Activated CD4-positive, CD25-positive, alpha-beta regulatory T cell treated with anti-CD3 and anti-CD28 coated beads, Interleukin-2, amount 50 U/mL, for 16 hours (primary cell): ENCODE measurements at places on chromosomes 12 and 14.

DNA sequence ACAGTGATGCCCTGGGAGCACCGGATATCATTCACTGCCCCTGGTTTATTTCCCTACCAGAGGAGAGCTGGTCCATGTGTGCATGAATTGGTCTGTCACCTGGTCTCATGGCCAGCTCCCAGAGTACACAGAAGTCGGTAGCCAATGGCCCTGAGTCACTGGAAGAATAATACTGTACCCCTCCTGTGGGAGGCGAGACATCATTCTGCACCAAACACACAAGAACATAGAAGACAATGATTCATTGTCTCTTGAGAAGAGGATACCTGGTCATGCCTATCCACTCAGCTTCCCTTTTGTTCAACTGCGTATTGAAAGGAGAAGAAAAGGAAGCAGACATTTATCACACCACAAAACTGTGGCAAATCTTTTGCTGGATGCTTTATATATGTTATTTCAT, 216.2 kb downstream of the DPF3 start:
- no peak for DNase-seq

GRCh38 chr12:131511803-131512561, 198.9 kb upstream of the SFSWAP start:
- no peak for DNase-seq

- no peak for DNase-seq
Observed at GRCh38 chr14:85273099-85273677, 256.8 kb upstream of the FLRT2 start.

DNA sequence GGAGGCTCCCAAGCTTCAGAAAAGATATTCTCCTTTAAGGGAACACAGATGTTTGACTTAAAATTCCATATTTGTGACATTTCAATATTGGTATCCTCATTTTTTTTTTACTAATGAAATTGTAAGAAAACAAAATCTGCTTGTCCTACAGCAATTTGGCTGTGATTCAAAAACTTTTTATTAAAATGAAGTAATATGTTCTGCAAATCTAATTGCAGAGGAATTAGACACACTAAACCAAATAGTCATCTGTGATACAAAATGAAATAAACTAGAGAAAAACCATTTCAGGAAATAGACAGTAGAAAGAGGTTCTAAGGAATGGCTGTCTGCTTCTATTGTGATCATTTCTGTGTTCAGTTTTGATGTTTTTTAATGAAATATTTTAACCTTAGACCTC, 50.1 kb upstream of the HIF1A start:
- no peak for DNase-seq

- no peak for DNase-seq
Observed at GRCh38 chr12:76878099-76878898, 520 bp downstream of the CSRP2 start.

DNA sequence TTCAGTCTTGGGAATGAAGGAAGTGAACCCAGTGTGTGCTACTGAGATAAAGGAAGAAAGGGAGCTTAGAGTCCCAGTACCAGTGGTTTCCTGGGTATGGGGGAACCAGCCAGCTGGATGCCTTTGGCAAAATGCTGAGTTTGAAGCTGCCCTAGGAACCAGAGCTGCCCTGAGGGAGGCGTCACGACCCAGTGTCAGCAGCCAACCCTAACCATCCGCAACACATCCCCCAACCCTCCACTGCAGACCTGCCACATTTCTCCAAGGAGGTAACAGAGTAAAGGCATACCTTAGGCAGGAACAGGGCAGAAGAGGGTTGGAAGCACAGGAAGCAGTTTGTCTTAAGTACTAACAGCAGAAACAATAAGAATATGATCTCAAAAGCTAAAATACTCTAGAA, 28.6 kb downstream of the PRDM4 start:
- DNase-seq = no peak

GRCh38 chr12:93757792-93758694, 80.9 kb downstream of the CRADD start:
- DNase-seq = no peak

GRCh38 chr12:93146263-93146939, 217.3 kb upstream of the EEA1 start:
- no peak for DNase-seq

- DNase-seq = no peak
Observed at GRCh38 chr14:89681086-89682018, 264.3 kb upstream of the FOXN3 start.

DNA sequence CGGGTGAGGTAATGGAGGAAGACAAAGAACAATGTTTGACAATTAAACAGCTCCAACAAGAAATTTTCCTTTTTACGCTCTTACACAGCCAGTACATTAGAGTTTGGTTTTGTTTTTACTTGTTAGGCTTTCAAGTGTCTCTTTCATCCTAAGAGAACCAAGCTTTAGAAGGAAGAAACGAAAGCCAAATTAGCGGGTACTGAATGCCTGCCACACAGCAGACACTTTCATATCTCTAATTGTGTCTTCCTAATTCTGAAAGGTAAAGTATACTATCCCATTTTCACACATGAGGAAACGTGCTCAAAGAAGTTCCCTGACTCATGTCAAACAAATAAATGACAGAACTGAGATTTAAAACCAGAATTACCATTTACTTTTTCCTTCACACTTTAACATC, 65.0 kb downstream of the CDK17 start:
- no peak for DNase-seq

DNA sequence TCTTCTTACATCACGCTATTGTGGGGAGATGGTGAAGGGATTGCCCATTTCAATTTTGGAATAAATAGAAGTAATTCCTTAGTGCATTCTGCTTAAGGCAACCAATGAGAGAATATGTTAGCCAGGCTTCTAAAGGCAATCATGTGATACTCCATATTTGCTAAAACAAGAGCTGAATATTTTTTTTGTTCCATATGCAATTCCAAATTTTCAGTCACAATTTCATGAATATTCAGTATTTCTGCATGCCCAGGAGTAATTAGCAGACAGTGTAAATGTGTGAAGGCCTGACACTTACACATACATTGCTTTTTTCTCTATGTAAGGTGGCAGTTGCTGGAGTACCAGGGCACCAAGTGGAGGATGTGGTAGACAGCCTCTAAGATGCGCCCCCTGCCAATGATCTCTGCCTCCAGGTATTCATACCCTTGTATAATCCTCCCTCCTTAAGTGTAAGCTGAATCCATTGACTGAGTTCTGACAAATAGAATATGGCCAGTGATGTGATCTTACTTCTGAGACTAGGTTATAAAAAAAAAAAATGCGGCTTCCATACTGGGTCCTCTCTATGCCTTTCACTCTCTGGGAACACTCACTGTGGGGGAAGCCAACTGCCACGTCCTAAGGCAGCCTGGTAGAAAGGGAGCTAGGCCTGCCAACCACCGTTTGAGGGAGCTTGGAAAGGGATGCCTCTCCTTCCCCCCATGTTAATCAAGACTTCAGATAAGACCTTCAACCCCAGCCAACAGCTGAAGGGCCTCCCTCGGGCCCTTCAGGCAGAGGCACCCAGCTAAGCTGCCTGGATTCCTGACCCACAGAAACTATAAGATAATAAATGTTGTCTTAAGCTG, 62.7 kb upstream of the PTGR2 start:
- no peak for DNase-seq

DNA sequence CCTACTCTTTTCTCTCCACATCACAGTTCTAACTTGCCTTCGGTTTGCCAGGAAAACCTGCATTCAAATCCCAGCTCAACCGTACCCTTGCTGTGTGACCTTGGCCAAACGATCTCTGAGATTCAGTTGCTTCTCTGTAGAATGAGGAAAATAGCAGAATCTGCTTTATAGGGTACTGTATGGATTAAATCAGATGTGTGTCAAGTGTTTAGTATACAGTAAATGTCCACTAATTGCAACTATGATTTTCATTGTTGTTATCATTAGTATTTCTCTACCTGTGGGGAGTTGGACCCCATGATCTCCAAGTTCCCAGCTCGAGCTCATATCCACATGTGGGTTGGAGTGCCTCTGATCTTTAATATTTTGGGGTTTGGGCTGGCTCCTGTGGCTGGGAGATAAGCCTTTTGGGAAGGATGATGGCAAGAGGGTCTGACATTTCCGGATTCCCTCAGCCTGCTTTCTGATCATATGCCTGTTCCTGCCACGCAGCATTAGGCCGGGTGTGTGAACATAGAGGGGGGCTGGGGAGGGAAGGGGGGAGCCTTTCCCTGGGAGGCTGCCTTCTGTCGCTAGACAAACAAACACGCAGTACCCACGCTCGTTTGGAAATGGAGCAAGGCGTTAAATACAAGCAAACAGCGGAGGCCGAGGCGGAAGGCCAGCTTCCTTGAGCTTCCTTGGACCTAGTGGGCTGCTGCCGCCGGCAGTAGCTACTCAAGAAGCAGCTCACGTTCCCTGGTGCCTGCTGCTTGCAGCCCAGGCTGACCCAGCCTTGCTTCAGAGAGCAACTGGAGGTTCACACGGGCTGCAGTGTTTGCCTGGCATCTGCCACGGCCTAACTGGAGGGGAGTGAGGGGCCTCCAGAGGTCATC, 213.5 kb upstream of the LHX5 start:
- DNase-seq = no peak

GRCh38 chr12:124277394-124278241, 17.3 kb upstream of the RFLNA start:
- no peak for DNase-seq

GRCh38 chr12:30796891-30797371, 42.2 kb upstream of the CAPRIN2 start:
- no peak for DNase-seq

DNA sequence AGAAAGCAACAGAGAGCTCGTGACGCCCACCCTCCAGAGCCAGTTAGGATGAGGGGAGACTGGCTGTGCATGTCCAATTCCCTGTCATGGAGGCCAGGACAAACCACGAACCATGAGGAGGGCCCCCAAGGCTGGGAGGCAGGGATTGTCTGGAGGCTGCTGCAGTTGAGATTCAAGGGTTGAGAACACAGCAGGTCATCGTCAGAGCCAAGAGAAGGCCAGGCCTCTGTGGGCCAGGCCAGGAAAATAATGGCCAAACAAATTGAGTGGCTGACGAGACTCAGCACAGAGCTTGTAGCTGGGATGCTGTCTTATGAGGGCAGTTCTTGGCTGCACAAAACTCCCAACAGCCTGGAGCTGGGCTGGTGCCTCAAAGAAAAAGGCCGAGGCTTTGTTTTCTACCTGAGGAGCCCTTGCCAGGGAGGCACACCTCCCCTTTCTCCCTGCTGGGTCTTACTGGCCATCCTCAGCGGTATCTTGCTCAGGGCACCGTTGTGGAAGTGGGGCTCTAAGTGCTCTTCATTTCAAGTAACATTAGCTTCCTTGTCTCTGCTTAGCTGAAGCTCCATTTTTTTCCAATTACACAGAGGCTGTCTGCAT, 665.9 kb downstream of the BCL11B start:
- no peak for DNase-seq

- DNase-seq = no peak
Observed at GRCh38 chr12:19394385-19394784, 44.9 kb upstream of the AEBP2 start.

GRCh38 chr14:23126548-23127278, 7.7 kb upstream of the CEBPE start:
- no peak for DNase-seq

- no peak for DNase-seq
Observed at GRCh38 chr12:50246197-50246865, 37.0 kb downstream of the LIMA1 start.

DNA sequence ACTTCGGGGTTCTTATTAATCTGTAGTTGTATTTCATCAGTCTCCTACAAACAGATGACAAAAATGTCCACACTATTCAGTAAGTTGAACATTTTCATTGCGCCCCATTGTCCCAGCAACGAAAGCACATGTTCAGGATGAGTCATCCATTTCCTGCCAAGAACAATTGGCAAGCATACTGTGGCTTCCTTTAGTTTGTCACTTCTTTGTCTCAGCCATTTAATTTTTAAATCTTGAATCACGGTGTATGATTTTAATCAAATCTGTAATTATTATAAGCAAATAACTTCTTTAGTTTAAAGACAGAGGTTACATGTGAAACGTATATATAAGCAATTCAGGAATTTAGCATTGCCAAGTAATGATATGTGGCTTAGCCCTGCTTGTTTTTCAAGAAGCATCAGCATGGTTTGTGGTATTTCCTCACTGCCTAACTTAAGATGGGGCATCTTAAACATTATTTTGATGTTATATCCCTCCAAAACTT, 211.3 kb upstream of the KRR1 start:
- peak; percentile 27 for DNase-seq

DNA sequence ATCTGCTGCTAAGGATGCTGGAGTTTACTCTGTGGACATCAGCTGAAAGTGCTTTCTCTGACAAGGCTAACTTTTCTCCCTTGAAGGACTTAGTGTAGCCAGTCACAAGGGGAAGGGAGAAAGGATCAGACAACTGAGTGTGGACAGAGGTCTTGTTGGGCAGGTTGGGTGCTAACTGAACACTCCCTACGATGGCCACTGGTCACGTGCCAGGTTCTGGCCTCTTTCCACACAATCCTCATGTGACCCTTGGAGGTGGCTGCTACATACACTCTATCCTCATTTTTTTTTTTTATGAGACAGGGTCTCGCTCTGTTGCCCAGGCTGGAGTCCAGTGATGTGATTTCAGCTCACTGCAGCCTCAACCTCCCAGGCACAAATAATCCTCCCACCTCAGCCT, 39.7 kb downstream of the FOXN4 start:
- DNase-seq = no peak

DNA sequence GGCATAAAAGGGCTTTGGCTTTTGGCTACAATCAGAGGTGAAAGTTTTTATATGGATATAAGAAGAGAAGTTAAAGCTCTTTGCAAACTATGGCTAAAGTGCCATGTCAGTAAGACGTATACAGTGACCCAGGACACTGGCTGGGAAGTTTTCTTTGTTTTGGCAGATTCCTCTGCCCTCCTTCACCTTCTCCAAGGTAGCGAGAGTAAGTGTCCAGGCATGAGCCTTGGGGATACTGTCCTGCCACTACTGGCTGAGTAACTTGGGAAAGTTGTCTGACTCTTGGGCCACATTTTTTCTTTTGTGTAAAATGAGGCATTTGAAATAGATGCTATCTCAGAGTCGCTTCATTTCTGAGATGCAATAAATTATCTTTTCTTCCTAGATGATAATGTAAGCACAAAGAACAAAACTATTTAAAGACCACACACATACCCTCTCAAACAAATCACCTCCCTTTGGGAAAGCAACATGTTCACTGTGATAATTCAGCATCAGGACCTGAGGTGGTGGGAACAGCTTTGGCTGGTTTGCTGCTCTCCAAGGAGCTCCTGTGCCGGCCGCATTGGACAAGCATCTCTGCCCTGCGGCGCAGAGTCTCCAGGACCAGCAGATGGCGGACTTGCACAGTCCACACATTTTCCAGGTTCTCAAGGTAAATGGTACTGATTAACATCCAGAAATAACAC, 106.3 kb downstream of the PTCSC3 start:
- DNase-seq = no peak

GRCh38 chr12:16165506-16165905, 112.0 kb downstream of the SLC15A5 start:
- no peak for DNase-seq

DNA sequence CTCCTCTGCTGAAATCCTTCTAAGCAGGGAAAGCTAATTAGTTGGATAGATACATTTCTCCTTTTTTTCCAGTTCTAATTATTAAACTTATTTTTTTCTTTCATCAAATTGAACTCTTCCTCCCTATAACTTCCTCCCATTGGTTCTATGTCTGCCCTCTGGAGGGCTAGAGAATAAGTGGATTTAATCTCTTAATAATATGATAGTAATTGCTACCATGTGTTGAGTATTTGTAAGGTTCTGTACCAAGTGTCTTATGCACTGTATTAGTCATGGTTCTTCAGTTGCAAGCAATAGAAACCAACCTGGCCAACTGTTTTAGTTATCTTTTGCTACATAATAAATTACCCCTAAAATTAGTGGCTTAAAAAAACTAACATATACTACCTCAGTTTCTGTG, 190.5 kb upstream of the PLXNC1 start:
- DNase-seq = no peak

GRCh38 chr14:90105756-90106155, 44.0 kb downstream of the KCNK13 start:
- DNase-seq = no peak

GRCh38 chr12:65778258-65779090, 45.8 kb upstream of the HMGA2 start:
- no peak for DNase-seq
